Activated CD4-positive, alpha-beta T cell treated with anti-CD3 and anti-CD28 coated beads for 48 hours (primary cell): ENCODE measurements at places on chromosomes 7 and 10.

DNA sequence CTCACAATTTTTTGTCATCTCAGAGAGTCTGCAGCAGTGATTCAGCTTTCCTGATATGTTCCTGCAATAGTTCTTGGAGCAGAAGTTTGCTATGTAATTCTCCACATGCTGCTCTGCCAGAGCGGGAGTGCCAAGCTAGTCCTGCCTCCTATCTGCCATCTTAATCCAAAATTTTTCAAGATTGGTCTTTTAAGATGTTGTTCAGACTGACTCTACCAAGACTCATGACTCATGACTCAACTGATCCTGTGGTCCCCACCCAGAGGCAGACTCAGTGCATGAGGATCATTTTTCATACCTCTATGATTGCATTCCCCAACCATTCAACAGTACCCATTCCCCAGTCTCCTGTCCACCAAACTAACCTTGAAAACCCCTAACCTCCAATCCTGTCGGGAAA lies 470.8 kb downstream of the INHBA start:
- DNase-seq, result no peak

DNA sequence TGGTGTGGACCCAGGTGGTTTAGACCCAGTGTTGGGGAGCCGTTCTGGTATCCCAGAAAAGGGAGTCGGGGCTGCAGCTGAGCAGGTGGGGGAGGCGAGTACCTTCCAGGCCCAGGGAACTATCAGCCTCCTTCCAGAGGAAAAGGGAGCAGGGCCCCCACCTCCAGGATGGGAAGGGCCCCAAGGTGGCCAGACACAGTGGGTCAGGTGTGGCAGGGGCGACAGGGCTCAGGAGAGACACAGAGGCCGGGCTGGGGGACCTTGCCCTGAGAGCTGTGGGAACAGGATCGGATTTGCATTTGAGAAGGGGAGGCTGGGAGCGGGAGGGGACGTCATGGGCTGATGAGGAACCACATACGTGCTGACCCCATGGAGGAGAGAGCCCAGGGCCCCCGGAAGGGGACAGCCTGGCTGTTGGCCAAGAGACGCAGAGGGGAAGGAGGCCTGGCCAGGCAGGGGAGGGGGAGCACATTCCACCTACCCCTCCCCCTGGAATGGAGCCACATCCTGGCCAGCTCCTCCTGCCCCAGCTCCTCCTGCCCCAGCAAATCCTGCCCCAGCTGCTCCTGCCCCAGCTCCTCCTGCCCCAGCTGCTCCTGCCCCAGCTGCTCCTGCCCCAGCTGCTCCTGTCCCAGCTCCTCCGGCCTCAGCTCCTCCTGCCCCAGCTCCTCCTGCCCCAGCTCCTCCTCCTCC lies 9.7 kb upstream of the TTYH3 start:
- no peak for DNase-seq

DNA sequence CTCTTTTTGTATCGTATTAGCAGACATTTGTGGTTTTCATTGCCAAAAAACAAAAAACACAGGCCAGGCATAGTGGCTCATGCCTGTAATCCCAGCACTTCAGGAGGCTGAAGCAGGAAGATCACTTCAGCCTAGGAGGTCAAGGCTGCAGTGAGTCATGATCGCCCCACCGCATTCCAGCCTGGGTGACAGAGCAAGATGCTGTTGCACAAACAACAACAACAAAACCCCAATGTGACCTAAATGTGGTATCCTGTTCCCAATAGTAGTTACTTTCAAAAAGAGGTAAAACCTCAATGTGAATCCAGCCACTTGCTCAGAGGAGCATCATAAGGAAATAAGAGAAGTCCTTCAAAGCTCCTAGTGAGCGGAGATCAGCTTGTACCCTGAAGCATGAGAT lies 45.8 kb upstream of the SKAP2 start:
- DNase-seq, result no peak

GRCh38 chr7:117135553-117135891 lies 182.2 kb downstream of the ST7 start:
- DNase-seq, result no peak

GRCh38 chr10:96456296-96456840 lies 57.4 kb downstream of the TLL2 start:
- DNase-seq, result no peak

DNA sequence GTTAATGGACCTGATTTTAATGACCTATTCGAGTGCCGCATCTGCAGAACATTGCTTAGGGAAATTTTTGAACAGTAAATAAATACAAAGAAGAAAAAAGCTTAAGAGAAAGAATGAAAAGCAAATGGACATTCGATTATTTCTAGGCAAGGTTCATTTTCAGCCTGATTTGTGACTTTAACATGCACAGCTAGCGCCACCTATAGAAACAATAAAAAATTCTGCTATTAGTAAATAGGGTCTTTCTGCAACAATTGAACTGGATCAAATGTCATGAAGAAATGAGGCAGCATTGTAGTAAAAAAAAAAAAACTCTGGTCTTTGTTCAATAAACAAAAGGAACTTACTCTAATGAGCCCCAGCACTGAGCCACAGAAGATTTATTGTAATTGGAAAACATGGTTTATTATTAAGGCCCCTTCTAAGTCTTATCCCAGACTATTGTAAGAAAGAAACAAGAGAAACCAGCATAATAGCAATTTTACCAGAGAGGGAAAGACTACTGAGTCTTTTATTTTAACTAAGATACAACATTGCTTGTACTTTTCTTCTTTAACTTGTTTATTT lies 41.4 kb upstream of the GHITM start:
- no peak for DNase-seq

DNA sequence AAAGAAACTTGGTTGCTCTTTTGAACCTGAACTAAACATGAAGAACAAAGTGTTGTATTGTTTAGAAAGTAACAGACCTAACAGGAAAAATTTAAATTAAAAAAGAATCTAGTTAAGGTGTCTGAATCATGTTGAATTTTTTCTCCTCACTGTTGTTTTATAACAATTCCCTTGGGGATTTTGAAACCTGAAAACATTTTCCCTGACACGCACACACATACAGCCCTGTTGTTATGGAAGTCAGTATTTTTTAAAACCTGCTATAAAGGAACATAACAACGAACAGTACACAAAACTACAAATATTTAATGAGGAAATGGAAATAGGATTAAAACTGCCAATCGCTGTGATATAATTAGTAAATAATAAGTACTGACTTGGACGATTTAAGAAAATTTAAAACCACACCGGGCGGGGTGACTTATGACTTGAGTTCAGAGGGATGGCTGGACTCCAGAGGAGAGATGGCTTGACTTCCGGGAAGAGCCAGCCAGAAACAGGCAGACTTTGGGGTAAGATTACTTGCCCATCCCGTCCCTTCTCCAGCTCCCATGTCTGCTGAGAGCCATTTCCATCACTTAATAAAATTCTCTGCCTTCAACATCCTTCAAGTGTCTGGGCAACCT lies 16.2 kb upstream of the SPOCK2 start:
- DNase-seq, result no peak
